HFFc6 (cell line): ENCODE measurements at places on chromosomes 11 and 22. TPM values are rescaled to one million over a fixed set of nuclear protein-coding genes. Genes with fewer than 3 reads are reported as not detected.

Gene C11orf97
- not detected in 3 replicates for total RNA-seq

Gene A4GALT
- total RNA-seq: 12.2 to 15.6 TPM (median 14.8 TPM) in 3 replicates

Gene SPON1
- total RNA-seq: not detected in 3 replicates

Gene FJX1
- total RNA-seq: 39.6 and 48.0 TPM in 2 replicates

Gene STK33
- total RNA-seq: 0.68 and 4.0 TPM in 2 replicates

Gene NRXN2
- total RNA-seq: 0.13 and 0.51 TPM in 2 replicates

Gene ANO1
- total RNA-seq: not detected in 3 replicates

Gene FIBP
- 128 to 139 TPM (median 131 TPM) in 3 replicates for total RNA-seq

Gene FBLN1
- total RNA-seq: 199 to 328 TPM (median 217 TPM) in 3 replicates

Gene NCAM1
- total RNA-seq: 0.20 TPM in 1 of 2 replicates, not detected in the other

Gene TMEM86A
- total RNA-seq: 0.25 to 0.75 TPM (median 0.43 TPM) in 3 replicates

Gene ACR
- total RNA-seq: not detected in 3 replicates

Gene MISFA
- 1.8 to 2.2 TPM (median 1.9 TPM) in 3 replicates for total RNA-seq

Gene DRD4
- total RNA-seq: 0.13 to 0.45 TPM (median 0.27 TPM) in 3 replicates

Gene C11orf65
- 0.24 to 0.69 TPM (median 0.31 TPM) in 3 replicates for total RNA-seq

Gene LINC01488
- total RNA-seq: 0.05 TPM in 1 of 3 replicates, not detected in the others

Gene OR2AT4
- not detected in 3 replicates for total RNA-seq

Gene POU2AF2
- not detected in 2 replicates for total RNA-seq

Gene PDGFD
- total RNA-seq: 0.25 to 0.50 TPM (median 0.47 TPM) in 3 replicates

Gene MS4A6E
- total RNA-seq: not detected in 3 replicates

Gene TMEM191B
- 0.57 to 1.1 TPM in 2 of 3 replicates, not detected in the other for total RNA-seq

Gene OTUB1
- 92.4 to 98.2 TPM (median 97.4 TPM) in 3 replicates for total RNA-seq

Gene MED19
- 20.1 to 24.4 TPM (median 22.4 TPM) in 3 replicates for total RNA-seq

Gene CCDC116
- 0.13 to 0.26 TPM (median 0.16 TPM) in 3 replicates for total RNA-seq

Gene APOA4
- total RNA-seq: not detected in 3 replicates

Gene DCDC1
- not detected in 3 replicates for total RNA-seq

Gene C1QTNF4
- not detected in 3 replicates for total RNA-seq

Gene APOA5
- total RNA-seq: not detected in 3 replicates

Gene TIGD3
- 0.18 TPM in 1 of 3 replicates, not detected in the others for total RNA-seq

Gene GLYAT
- total RNA-seq: not detected in 3 replicates

Gene OR5J2
- total RNA-seq: not detected in 3 replicates

Gene SCGB1C1
- not detected in 3 replicates for total RNA-seq

Gene VSIG10L2
- total RNA-seq: not detected in 3 replicates

Gene MRGPRX4
- not detected in 3 replicates for total RNA-seq

Gene MYO7A
- 0.05 TPM in 1 of 3 replicates, not detected in the others for total RNA-seq

Gene WNT11
- not detected in 3 replicates for total RNA-seq

Gene GLYATL2
- total RNA-seq: 0.33 to 0.46 TPM in 2 of 3 replicates, not detected in the other

Gene CPSF7
- 53.4 to 66.5 TPM (median 65.9 TPM) in 3 replicates for total RNA-seq
